Mucosa of descending colon (tissue), 3 donors: ENCODE measurements at places on chromosomes 1 and 21. TPM values are rescaled to one million over a fixed set of nuclear protein-coding genes. Genes with fewer than 3 reads are reported as not detected.

Gene MARK1
- 11.2 TPM for total RNA-seq

Gene PADI4
- total RNA-seq: not detected

Gene KRTAP19-1
- not detected for total RNA-seq

Gene SSX2IP
- 36.7 TPM for total RNA-seq

Gene LAMC2
- 36.9 TPM for total RNA-seq

Gene BMP8B
- 11.0 TPM for total RNA-seq

Gene CD1D
- total RNA-seq: 5.4 TPM

Gene CASQ1
- not detected for total RNA-seq

Gene CACNA1E
- total RNA-seq: 1.4 TPM

Gene SPATA6
- total RNA-seq: 15.7 TPM

Gene WDR64
- not detected for total RNA-seq

Gene SDC3
- 9.8 TPM for total RNA-seq

Gene PPIAL4G
- 0.09 TPM for total RNA-seq

Gene S100A7
- total RNA-seq: not detected

Gene LINGO4
- total RNA-seq: 0.54 TPM

Gene DNALI1
- total RNA-seq: 9.1 TPM

Gene LAMB3
- 62.1 TPM for total RNA-seq

Gene ARHGAP30
- 3.8 TPM for total RNA-seq

Gene POGZ
- total RNA-seq: 77.7 TPM

Gene ITLN2
- not detected for total RNA-seq

Gene RGS7
- total RNA-seq: 0.51 TPM

Gene OPRD1
- 0.06 TPM for total RNA-seq

Gene DVL1
- 73.1 TPM for total RNA-seq

Gene PWP2
- total RNA-seq: 4.5 TPM

Gene GPR25
- total RNA-seq: not detected

Gene SLAMF9
- total RNA-seq: not detected

Gene OR10Z1
- total RNA-seq: not detected

Gene ATP1A4
- 0.16 TPM for total RNA-seq

Gene SFT2D2
- total RNA-seq: 70.6 TPM

Gene RERE
- 174 TPM for total RNA-seq

Gene FBLIM1
- total RNA-seq: 260 TPM

Gene DYRK3
- total RNA-seq: 0.61 TPM

Gene NEGR1
- 2.3 TPM for total RNA-seq

Gene DEPDC1
- 2.5 TPM for total RNA-seq

Gene MYBPH
- not detected for total RNA-seq

Gene MFSD2A
- total RNA-seq: 24.4 TPM

Gene RNF186
- total RNA-seq: 41.0 TPM

Gene HPCAL4
- 0.51 TPM for total RNA-seq

Gene TLR5
- 3.9 TPM for total RNA-seq

Gene GPR52
- total RNA-seq: 1.6 TPM

Gene ST6GALNAC5
- total RNA-seq: 3.8 TPM

Gene CHODL
- 0.43 TPM for total RNA-seq

Gene MARCKSL1
- total RNA-seq: 37.0 TPM

Gene XCL1
- total RNA-seq: 0.22 TPM

Gene PANK4
- 28.1 TPM for total RNA-seq

Gene GUCA2B
- 153 TPM for total RNA-seq

Gene SYT11
- 3.2 TPM for total RNA-seq

Gene AMY1C
- not detected for total RNA-seq

Gene PLA2G5
- 0.78 TPM for total RNA-seq

Gene EFNA3
- total RNA-seq: 5.6 TPM

Gene PDIK1L
- 12.9 TPM for total RNA-seq

Gene SAMSN1
- total RNA-seq: 11.1 TPM

Gene MX2
- 9.2 TPM for total RNA-seq

Gene SUSD4
- total RNA-seq: 0.79 TPM

Gene SH2D1B
- total RNA-seq: 1.0 TPM

Gene SLC45A1
- total RNA-seq: not detected

Gene AMY1A
- not detected for total RNA-seq
